ENCODE measurements at places on chromosomes 4 and X. TPM values are rescaled to one million over a fixed set of nuclear protein-coding genes. Genes with fewer than 3 reads are reported as not detected.

- no peaks in the 10 kb centered on the region for H3K36me3 ChIP-seq
- H3K4me3 ChIP-seq, result no peak overlapping the region
- H3K4me1 ChIP-seq, result no peaks in the 10 kb centered on the region
- H3K27me3 ChIP-seq, result no peaks in the 10 kb centered on the region
- no peak overlapping the region for H3K27ac ChIP-seq
These were observed 53.9 kb downstream of the FAT4 start for GRCh38 chr4:125368671-125369081.

Gene TCEAL6
- not detected for total RNA-seq

DNA sequence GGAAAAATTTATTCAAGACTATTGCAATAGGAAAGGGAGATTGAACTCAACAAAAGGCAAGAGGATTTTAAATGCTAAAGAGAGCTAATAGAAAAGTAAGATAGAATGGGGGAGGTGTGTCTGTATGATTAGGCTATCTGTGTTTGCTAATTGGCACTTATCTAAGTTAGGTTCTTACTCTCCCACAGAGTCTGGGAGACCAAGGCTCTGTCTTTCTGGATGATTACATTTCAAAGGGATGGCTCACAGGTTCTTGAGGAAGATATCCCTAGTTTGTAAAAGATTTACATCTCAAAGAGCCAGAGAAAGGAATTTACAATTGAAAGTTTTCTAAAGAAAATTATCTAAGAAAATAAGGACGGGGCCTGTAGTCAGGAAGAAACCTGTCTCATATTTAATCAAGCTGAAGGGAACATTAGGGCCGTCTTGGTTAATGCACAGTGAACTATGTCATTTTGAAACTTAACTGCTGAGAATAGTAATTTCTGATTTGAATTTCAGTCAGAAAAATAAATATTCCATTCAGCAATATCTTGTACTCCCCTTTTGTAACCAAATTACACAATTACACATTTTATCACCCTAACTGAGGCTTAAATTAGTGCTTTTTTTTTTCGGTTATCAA, 75.8 kb downstream of the MAGEB10 start:
- H3K36me3 ChIP-seq, result no peaks in the 10 kb centered on the region
- H3K4me3 ChIP-seq, result no peak overlapping the region
- DNase-seq, result no peak
- H3K27me3 ChIP-seq, result no peaks in the 10 kb centered on the region
- no peaks in the 10 kb centered on the region for H3K4me1 ChIP-seq

DNA sequence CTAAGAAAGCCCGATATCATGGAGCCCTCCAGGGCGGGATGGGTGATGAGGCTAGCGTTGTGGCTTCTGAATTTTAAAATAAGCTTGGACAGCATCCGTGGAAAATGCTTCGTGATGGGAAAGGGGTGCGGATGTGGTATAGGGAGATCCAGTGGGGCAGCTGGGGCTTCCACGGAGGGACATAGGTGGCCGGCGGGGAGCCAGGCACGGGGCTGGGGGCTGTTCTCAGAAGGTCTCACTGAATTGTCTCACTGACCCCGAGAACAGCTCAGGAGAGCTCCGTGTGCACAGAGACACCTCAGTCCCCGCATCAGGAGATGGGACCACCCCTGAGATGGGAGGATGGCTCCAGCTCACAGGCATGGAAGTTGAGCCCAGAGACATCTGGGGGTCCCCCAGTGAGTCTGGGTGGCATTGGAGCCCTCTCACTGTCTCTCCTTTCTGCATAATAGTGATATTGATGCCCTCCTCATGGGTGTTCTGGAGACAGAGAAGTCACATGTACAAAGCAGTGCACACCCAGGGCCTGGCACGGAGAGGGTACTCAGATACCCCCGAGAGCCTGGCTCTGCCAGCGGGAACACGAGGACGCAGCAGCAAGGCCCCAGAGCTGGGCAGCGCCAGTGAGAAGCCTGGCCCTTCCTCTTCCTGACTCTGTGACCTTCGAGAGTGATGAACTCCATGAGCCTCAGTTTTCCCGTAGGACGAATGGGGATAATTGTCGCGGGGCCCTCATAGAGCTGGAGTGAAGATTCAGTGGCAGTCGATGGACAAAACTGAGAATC, 70.6 kb upstream of the PSAPL1 start:
- no peak for DNase-seq
- H3K27me3 ChIP-seq, result peaks cover 12% of the 10 kb centered on the region
- H3K4me1 ChIP-seq, result no peaks in the 10 kb centered on the region

DNA sequence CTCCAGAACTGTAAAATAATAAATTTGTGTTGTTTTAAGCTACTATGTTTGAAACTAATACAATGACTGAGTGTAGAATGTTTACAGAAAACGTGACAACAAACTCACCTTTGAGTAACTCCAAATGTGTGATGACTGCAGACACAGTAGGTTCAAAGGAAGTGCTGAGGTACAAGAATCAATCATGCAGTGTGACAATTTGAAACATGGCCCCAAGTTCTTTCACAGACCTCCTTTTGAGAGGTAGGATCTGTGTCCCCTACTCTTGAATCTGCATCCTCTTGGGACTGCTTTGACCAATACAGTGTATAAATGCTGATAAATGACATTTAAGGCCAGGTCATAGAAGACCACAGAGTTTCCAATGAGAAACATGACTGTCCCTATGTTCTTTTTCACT, 667.7 kb upstream of the DIPK2B start:
- DNase-seq, result no peak
- no peaks in the 10 kb centered on the region for H3K27me3 ChIP-seq
- peaks cover 15% of the 10 kb centered on the region for H3K4me1 ChIP-seq
- no peaks in the 10 kb centered on the region for H3K36me3 ChIP-seq
- H3K27ac ChIP-seq, result peak overlapping the region; percentile 9

Gene ADH1B
- not detected for total RNA-seq

DNA sequence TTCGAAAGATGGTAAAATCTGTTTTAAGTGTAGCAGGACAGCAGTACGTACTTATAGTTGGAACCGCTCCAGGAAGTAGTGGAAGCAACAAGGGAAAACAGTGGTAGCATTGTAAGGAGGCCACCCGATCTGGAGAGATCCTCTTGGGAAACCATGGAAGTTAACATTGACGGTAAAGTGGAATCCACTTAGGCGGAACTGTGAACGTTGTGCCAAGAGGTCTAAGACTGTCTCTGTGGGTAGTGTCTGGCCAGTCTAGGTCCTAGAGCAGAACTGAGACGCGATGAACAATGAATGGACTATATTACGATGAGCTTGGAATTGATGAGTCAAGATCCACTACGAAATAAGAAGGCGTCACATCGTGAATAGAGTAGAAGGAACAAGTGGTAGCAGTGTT, 124.0 kb downstream of the TENM3 start:
- H3K27ac ChIP-seq, result no peak overlapping the region
- no peak for DNase-seq

GRCh38 chrX:46554942-46555341, 9.7 kb upstream of the ZNF674 start:
- no peaks in the 10 kb centered on the region for H3K27me3 ChIP-seq
- no peak overlapping the region for H3K27ac ChIP-seq
- H3K36me3 ChIP-seq, result peaks cover 3% of the 10 kb centered on the region
- no peak for DNase-seq
- no peaks in the 10 kb centered on the region for H3K4me1 ChIP-seq
- no peak overlapping the region for H3K4me3 ChIP-seq

Gene IDS
- total RNA-seq, result 72.2 TPM

DNA sequence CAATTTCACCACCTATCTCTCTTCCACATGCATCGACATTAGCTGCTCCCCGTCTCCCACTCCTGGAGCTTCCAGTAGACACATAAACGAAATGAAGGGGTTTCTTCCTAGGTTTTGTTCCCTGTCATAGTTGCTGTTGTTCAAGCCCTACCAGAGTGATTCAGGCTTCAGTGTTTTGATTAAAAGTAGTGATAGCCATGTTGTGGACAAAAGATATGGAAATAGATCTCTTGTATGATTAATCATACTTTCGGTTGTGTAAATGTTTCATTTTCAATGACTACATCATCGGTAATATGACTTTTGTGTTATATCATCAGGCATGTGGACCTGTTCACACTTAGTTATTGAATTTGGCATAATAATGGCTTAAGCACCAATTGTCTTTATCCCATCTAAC, 96.5 kb upstream of the KLF3 start:
- peaks cover 10% of the 10 kb centered on the region for H3K27me3 ChIP-seq
- no peak for DNase-seq
- no peak overlapping the region for H3K4me3 ChIP-seq
- no peaks in the 10 kb centered on the region for H3K36me3 ChIP-seq
- H3K27ac ChIP-seq, result no peak overlapping the region

DNA sequence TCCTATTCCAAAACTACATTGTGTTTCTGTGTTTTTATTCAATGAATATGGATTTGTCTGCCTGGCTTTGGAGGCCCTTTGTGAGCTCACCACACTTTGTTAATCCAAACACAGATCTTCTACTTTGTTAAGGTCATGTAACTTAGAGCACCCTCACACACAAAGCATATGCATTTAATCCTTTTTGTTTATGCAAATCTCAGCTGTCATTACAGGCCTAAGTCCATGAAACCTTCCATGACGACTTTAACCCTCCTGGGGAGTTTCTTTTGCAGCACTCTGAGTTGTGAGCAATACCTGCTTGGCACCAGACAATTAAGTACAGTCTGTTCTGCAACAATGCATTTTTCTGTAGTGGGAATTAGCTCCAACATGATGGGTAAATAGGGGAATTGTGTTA, 14.9 kb downstream of the CCSER1 start:
- no peaks in the 10 kb centered on the region for H3K4me1 ChIP-seq
- no peak overlapping the region for H3K4me3 ChIP-seq
- DNase-seq, result no peak
- no peaks in the 10 kb centered on the region for H3K27me3 ChIP-seq

- no peak overlapping the region for H3K4me3 ChIP-seq
- no peaks in the 10 kb centered on the region for H3K36me3 ChIP-seq
- no peak overlapping the region for H3K27ac ChIP-seq
- H3K27me3 ChIP-seq, result no peaks in the 10 kb centered on the region
These were observed 672.7 kb downstream of the CCSER1 start for GRCh38 chr4:90799895-90800294.

DNA sequence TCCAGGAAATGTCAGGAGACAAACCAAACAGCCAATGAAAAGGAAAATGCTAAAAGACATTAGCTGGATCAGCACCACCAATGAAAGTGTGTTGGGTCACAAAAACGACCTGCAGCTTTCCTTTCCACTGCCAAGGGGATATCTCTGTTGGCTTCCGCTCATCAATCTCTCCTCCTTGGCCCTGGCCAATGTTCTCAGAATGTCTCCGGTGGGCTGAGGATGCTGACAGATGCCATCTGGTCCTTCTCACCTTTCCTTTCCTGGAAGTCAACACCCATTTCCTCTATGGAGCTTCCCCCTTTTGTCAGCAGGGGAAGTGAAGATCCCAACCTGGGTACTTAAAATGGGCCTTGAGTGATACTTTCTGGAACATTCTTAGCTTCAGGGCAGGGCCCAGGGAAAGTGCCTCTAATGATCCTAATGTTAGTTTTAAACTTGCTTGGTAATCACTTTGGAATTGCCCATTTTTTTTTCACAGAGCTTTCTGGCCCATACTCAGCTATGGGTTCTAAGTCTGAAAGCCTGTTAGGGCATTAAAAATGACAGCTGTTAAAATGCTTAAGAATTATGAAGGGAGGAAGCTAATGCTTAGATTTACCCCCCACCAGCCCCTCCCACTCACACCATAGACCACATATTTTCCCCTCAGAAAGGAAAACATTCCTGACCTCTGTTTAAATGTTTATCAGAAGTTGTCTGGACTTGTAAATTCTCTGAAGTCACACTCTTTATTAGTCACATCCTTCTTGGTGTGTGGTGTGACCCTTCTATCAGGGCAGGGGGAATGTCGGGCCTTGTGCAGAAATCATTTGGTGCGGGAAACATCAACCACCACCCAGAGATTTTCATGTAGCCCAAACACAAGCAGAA, 29.2 kb downstream of the IGFBP7 start:
- peaks cover 26% of the 10 kb centered on the region for H3K27me3 ChIP-seq
- DNase-seq, result no peak
- H3K4me1 ChIP-seq, result no peaks in the 10 kb centered on the region
- no peak overlapping the region for H3K27ac ChIP-seq
- H3K36me3 ChIP-seq, result no peaks in the 10 kb centered on the region

DNA sequence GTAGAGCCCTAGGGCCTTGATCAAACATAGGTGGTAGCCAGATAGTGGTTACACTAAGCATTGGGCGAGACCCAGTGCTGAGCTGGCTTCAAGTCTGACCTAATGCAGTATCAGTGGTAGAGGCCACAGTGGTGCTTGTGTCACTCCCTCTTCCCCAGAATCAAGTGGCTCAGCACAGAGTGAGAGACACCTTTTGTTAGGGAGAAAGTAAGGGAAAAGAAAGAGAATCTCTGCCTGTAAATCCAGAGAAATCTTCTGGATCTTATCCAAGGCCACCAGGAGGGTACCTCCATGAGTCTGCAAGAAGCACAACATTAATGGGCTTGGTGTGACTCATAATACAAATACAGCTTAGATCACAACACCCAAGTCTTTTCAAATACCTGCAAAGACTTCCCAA, 117.7 kb upstream of the SLC6A14 start:
- H3K27me3 ChIP-seq, result no peaks in the 10 kb centered on the region
- no peaks in the 10 kb centered on the region for H3K36me3 ChIP-seq
- H3K27ac ChIP-seq, result no peak overlapping the region
- no peak for DNase-seq
- no peaks in the 10 kb centered on the region for H3K4me1 ChIP-seq
- no peak overlapping the region for H3K4me3 ChIP-seq

- H3K27ac ChIP-seq, result no peak overlapping the region
- H3K36me3 ChIP-seq, result no peaks in the 10 kb centered on the region
- no peak overlapping the region for H3K4me3 ChIP-seq
- DNase-seq, result no peak
- no peaks in the 10 kb centered on the region for H3K4me1 ChIP-seq
- H3K27me3 ChIP-seq, result no peaks in the 10 kb centered on the region
These were observed 154.9 kb downstream of the STK32B start for GRCh38 chr4:5206016-5206790.

- peaks cover 2% of the 10 kb centered on the region for H3K4me1 ChIP-seq
- H3K4me3 ChIP-seq, result no peak overlapping the region
- H3K27ac ChIP-seq, result no peak overlapping the region
- H3K27me3 ChIP-seq, result no peaks in the 10 kb centered on the region
- DNase-seq, result peak; percentile 22
- H3K36me3 ChIP-seq, result peaks cover 47% of the 10 kb centered on the region
These were observed 148.5 kb downstream of the DHRSX start for GRCh38 chrX:2351999-2352995.

Data from activated CD4-positive, alpha-beta memory T cell treated with anti-CD3 and anti-CD28 coated beads for 36 hours (primary cell).